ENCODE measurements at places on chromosomes 6 and 20.

GRCh38 chr6:53273370-53273769 is 75.4 kb downstream of the ELOVL5 start:
- DNase-seq, result no peak

- DNase-seq, result no peak
Observed at GRCh38 chr6:90364286-90364685, 67.6 kb upstream of the BACH2 start.

- DNase-seq, result no peak
Observed at GRCh38 chr6:85273870-85274269, 176.0 kb upstream of the NT5E start.

GRCh38 chr6:154786144-154786868 is 53.1 kb downstream of the SCAF8 start:
- DNase-seq, result no peak

- no peak for DNase-seq
Observed at GRCh38 chr20:8648466-8648865, 420.4 kb upstream of the PLCB4 start.

- no peak for DNase-seq
Observed at GRCh38 chr6:136793363-136793762, 1.1 kb upstream of the MAP3K5 start.

DNA sequence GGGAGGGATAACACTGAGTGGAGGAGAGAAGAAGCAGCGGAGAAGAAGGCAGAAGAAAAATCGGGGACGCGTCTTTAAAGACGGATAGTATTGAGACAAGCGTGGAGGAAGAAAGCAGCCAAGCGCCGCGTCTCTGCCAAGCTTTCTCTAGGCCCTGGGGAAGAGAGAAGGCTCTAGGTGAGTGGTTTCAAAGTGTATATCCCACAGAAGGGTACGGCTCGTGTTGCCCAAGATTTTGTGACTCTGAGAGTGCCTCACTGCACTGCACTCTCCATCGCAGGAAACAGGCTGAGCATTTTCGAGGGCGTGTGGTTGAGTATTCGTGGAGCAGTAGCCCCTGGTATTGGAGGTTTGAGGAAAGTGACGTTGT is 185.4 kb downstream of the TRIM27 start:
- DNase-seq, result no peak

Data from stimulated activated CD8-positive, alpha-beta memory T cell treated with anti-CD3 and anti-CD28 coated beads, Interleukin-7, amount 100 ng/mL, for 1 hour (primary cell).